ENCODE measurements at places on chromosomes 11 and 22. TPM values are rescaled to one million over a fixed set of nuclear protein-coding genes. Genes with fewer than 3 reads are reported as not detected.
A peak's percentile ranks its signal among the peaks of the same experiment; 100 is the strongest.

Gene DGAT2
- total RNA-seq = 21.0 TPM

Gene GDPD4
- total RNA-seq = not detected

Gene TEX54
- not detected for total RNA-seq

Gene SGSM1
- total RNA-seq = not detected

DNA sequence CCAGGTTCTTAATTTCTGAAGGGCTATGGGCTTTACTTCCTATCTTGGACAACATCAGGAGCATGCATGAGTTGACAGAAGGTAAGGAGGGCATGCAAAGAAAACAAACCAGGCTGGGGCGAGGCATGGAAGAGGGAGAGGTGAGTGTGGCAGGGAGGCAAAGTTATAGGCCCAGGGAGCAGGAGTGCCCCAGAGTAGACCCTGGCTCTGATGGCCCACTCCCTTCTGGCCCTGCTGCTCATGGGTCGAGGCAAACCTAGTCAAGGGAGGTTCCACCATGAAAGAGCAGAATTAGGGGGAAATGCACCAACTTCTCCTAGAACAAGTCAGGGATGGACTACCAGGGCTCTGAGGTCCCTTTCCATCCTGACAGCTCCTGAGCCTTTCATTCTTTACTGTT, 10.2 kb downstream of the CHRNA10 start:
- no peaks in the 10 kb centered on the region for H3K4me1 ChIP-seq
- no peak overlapping the region for H3K4me3 ChIP-seq
- H3K27me3 ChIP-seq = no peaks in the 10 kb centered on the region
- DNase-seq = no peak

DNA sequence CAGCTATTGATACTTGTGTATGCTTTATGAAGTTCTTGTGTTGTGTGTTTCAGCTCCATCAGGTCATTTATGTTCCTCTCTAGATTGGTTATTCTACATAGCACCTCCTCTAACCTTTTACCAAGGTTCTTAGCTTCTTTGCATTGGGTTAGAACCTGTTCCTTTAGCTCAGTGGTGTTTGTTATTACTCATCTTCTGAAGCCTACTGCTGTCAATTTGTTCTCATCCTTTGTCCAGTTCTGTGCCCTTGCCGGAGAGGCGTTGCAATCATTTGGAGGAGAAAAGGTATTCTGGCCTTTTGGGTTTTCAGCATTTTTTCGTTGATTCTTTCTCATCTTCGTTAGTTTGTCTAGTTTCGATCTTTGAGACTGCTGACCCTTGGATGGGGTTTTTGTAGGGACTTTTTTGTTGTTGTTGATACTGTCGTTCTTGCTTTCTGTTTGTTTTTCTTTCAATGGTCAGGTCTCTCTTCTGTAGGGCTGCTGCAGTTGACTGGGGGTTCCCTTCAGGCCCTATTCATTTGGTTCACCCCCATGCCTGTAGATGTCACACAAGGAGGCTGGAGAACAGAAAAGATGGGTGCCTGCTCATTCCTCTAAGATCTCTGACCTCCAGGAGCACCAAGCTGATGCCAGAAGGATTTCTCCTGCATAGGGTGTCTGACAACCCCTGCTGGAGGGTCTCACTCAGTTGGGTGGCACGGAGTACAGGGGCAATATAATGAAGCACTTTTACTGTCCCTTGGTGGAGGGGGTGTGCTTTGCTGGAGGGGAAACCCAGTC, 35.9 kb upstream of the MUC15 start:
- peak; percentile 49 for DNase-seq
- H3K4me3 ChIP-seq = no peak overlapping the region
- H3K4me1 ChIP-seq = peaks cover 4% of the 10 kb centered on the region

DNA sequence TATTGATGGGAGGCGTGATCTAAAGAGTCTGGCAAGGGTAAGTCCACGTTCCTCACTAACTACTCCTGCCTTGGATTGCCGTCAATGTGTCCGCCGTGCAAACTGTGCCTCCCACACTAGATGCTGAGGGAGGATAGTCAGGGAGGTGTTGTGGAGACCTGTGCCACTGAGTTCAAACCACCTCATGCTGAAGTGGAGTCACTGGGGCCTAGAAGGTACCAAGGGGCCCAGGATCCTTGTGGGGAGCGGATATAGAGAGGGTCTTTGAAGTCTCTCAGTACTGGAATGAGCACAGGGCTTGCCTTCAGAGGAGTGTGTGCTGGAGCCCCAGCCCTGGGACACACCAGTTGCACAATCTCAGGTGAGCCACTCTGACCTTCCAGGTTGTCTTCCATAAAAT, 27.1 kb upstream of the TMPRSS4 start:
- H3K4me1 ChIP-seq = peaks cover 28% of the 10 kb centered on the region
- H3K36me3 ChIP-seq = no peaks in the 10 kb centered on the region
- DNase-seq = no peak

- no peaks in the 10 kb centered on the region for H3K27me3 ChIP-seq
- DNase-seq = no peak
- H3K27ac ChIP-seq = no peak overlapping the region
- H3K36me3 ChIP-seq = no peaks in the 10 kb centered on the region
- H3K4me3 ChIP-seq = no peak overlapping the region
These were observed 16.2 kb downstream of the CBL start for GRCh38 chr11:119222308-119222707.

GRCh38 chr11:110691926-110692325, 20.3 kb downstream of the ARHGAP20 start:
- H3K4me3 ChIP-seq = no peak overlapping the region
- H3K36me3 ChIP-seq = no peaks in the 10 kb centered on the region
- H3K27ac ChIP-seq = no peak overlapping the region
- H3K27me3 ChIP-seq = no peaks in the 10 kb centered on the region

- H3K27me3 ChIP-seq = no peaks in the 10 kb centered on the region
- H3K36me3 ChIP-seq = no peaks in the 10 kb centered on the region
- H3K4me1 ChIP-seq = no peaks in the 10 kb centered on the region
- DNase-seq = no peak
These were observed 178.2 kb upstream of the TMEM45B start for GRCh38 chr11:129637473-129637872.

DNA sequence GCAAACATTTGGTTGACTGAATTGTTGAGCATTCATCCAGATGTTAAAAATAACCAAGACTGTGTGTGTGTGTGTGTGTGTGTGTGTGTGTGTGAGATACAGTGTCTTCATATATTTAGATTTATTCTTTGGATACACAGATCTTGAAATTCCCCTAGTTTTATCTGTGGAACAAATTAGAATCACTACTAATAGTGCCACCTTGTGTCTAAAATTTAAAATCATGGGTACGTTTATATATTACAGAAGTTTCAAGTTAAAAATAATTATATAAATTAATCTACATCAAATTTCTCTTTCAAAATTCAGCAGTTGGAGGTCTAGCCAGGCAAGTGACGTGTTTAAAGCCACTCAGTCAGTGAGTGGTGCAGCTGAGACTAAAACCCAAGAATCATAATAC, 1566.2 kb upstream of the TENM4 start:
- DNase-seq = no peak
- H3K4me1 ChIP-seq = no peaks in the 10 kb centered on the region
- H3K36me3 ChIP-seq = no peaks in the 10 kb centered on the region
- no peak overlapping the region for H3K27ac ChIP-seq
- no peak overlapping the region for H3K4me3 ChIP-seq

DNA sequence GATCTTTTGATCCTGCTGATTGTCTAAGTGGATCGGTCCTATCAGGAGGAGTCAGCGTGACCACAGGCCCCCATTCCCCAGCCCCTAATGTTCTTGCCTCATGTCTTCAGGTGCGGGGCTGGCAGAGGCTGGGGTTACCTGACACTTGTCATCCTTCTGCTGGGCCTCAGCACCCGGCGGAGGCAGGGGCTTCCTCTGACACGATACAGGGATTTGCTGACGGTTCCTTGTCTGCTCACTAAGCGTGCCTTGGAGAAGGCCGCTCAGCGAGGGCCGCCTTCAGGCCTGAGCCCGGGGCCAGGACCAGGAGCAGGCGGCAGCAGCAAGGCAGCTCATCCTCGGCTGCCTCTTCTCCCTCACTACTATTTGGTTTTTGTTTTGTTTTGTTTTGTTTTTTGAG, 45.7 kb upstream of the KCNQ1OT1 start:
- no peak for DNase-seq
- no peaks in the 10 kb centered on the region for H3K4me1 ChIP-seq
- H3K36me3 ChIP-seq = no peaks in the 10 kb centered on the region
- no peaks in the 10 kb centered on the region for H3K27me3 ChIP-seq
- H3K27ac ChIP-seq = no peak overlapping the region

DNA sequence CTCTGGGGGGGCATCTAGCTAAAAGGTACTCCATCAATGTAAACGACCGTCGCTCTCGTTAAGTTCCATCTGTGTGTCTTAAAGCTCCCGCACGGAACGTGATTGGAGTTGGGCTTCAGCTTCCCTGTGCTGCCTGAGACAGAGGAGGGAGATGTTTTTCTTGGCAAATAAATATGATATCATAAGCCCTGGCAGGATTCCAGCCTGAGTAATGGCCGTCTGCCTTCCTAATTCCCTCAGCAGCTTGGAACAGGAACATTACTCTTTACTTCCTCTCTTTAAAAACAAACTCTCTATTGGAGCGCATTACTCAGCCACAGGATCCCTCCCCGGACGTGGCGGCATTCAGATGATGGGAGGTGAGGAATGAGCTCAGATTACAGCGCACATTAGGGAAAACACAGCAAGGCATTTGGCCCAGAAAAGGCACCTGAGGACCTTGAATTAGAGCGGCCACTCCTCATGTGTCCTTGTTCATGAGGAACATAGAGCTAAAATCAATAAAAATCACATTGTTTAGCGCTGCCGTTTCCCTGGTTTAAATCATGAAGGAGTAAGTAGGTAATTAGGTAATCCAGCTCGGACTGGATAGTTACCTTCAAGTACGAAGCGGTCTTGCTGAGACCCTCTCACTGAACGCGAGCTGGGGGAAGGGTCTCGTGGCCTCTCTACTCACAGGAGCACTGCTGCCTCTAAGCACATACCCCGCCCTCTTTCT, 230.4 kb downstream of the ST3GAL4 start:
- no peak for DNase-seq
- H3K36me3 ChIP-seq = no peaks in the 10 kb centered on the region
- no peak overlapping the region for H3K4me3 ChIP-seq
- H3K27ac ChIP-seq = no peak overlapping the region
- no peaks in the 10 kb centered on the region for H3K4me1 ChIP-seq

DNA sequence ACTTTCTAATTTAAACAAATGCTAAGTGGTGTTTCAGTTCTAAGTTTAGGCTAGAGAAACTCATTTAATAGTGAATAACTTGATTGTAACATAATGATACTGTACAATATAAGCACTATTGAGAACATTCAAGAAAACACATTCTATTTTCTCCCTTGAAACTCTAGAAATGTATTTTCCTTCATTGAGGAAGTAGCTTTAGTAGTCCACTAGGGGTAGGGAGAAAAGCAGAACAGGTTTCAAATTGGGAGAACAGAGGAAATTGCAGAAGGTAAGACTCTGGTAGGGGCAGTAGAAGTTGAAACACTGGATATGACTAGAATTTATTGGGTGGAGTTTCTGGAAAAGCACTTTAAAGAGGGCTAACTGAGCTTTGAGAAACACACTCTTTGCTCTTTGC, 31.6 kb upstream of the MPPED2 start:
- H3K36me3 ChIP-seq = no peaks in the 10 kb centered on the region
- H3K4me1 ChIP-seq = no peaks in the 10 kb centered on the region
- no peak overlapping the region for H3K4me3 ChIP-seq
- no peaks in the 10 kb centered on the region for H3K27me3 ChIP-seq
- no peak for DNase-seq
- no peak overlapping the region for H3K27ac ChIP-seq

GRCh38 chr11:124830749-124831148, 30.5 kb upstream of the MSANTD2 start:
- H3K4me3 ChIP-seq = no peak overlapping the region
- no peak for DNase-seq
- H3K4me1 ChIP-seq = no peaks in the 10 kb centered on the region
- no peaks in the 10 kb centered on the region for H3K27me3 ChIP-seq
- no peak overlapping the region for H3K27ac ChIP-seq
- H3K36me3 ChIP-seq = no peaks in the 10 kb centered on the region

GRCh38 chr11:47411884-47412746, 3.7 kb downstream of the SLC39A13 start:
- no peak for DNase-seq
- H3K27me3 ChIP-seq = no peaks in the 10 kb centered on the region
- H3K4me3 ChIP-seq = no peak overlapping the region
- H3K27ac ChIP-seq = no peak overlapping the region

DNA sequence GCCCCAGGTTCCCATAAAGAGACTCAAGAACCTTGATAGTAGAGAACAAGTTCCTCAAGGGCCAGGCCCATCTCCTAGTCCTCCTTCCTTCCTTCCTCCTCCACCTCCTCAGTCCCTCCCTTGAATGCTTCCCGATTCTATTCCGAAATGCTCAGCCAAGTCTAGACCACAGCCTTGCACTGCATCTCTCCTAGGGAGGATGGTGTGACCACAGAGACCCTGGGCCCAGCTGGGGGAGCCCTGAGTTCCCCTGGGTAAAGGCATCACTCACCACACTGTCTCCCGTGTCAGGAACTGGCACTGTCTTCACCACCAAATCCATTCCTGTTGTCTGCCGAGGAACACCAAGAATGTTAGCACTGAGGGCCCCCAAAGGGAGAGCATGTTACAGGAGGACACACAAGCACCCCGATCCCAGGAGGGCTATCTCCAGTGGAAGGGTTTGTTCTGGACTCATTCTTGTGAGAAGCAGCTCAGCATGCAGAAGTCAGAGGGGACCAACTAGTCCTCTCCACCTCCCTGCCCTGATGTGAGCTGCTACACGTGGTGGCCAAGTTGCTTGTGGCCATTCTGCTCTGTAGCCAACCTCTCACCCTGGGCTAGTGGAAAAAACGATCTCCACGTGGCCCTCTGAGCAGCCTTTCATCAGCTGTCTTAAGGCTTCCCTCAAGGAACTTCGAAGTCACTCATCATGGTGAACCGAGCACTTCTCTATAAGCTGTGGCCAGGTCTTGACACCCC, 8.7 kb downstream of the IFT27 start:
- no peaks in the 10 kb centered on the region for H3K4me1 ChIP-seq
- no peak for DNase-seq
- H3K27me3 ChIP-seq = no peaks in the 10 kb centered on the region
- H3K27ac ChIP-seq = no peak overlapping the region
- no peaks in the 10 kb centered on the region for H3K36me3 ChIP-seq

- no peak overlapping the region for H3K4me3 ChIP-seq
- H3K27me3 ChIP-seq = no peaks in the 10 kb centered on the region
- H3K4me1 ChIP-seq = no peaks in the 10 kb centered on the region
- no peak for DNase-seq
- H3K27ac ChIP-seq = no peak overlapping the region
These were observed 4.0 kb downstream of the PYGM start for GRCh38 chr11:64755681-64756361.

GRCh38 chr11:74057249-74058151, 48.6 kb upstream of the UCP3 start:
- H3K36me3 ChIP-seq = no peaks in the 10 kb centered on the region
- H3K4me3 ChIP-seq = no peak overlapping the region
- H3K27me3 ChIP-seq = no peaks in the 10 kb centered on the region
- DNase-seq = no peak

GRCh38 chr22:43745783-43746356, 66.2 kb downstream of the EFCAB6 start:
- no peak for DNase-seq
- no peak overlapping the region for H3K4me3 ChIP-seq
- H3K27ac ChIP-seq = no peak overlapping the region
- no peaks in the 10 kb centered on the region for H3K27me3 ChIP-seq
- no peaks in the 10 kb centered on the region for H3K36me3 ChIP-seq
- H3K4me1 ChIP-seq = no peaks in the 10 kb centered on the region
